ENCODE measurements at places on chromosomes 11 and 22. TPM values are rescaled to one million over a fixed set of nuclear protein-coding genes. Genes with fewer than 3 reads are reported as not detected.

The OPCML gene
- total RNA-seq = 0.08 TPM

The KCNQ1OT1 gene
- total RNA-seq = 2.1 TPM

The KCNE3 gene
- 0.15 TPM for total RNA-seq

The ATP5MG gene
- 126 TPM for total RNA-seq

The PKP3 gene
- 0.12 TPM for total RNA-seq

The SLC37A4 gene
- total RNA-seq = 9.7 TPM

The ASCL2 gene
- not detected for total RNA-seq

The DNAJB7 gene
- total RNA-seq = not detected

The DESI1 gene
- total RNA-seq = 12.7 TPM

The APOA4 gene
- total RNA-seq = not detected

The WNT11 gene
- total RNA-seq = 0.75 TPM

The KRTAP5-1 gene
- not detected for total RNA-seq

The F2 gene
- not detected for total RNA-seq

The DUSP8 gene
- not detected for total RNA-seq

The TIMP3 gene
- total RNA-seq = 62.1 TPM

The HORMAD2 gene
- total RNA-seq = not detected

The SCGB1D4 gene
- not detected for total RNA-seq

The RHOD gene
- 19.6 TPM for total RNA-seq

The MPZL2 gene
- 0.08 TPM for total RNA-seq

The PKDREJ gene
- not detected for total RNA-seq

The OR8G1 gene
- total RNA-seq = not detected

The C1QTNF5 gene
- 11.6 TPM for total RNA-seq

The GAB4 gene
- total RNA-seq = not detected

The RIBC2 gene
- total RNA-seq = 0.12 TPM

The TAF1D gene
- total RNA-seq = 147 TPM

The C2CD3 gene
- 8.0 TPM for total RNA-seq

The C1QTNF4 gene
- total RNA-seq = 0.08 TPM

The TMEM80 gene
- 5.7 TPM for total RNA-seq

The BTG4 gene
- total RNA-seq = not detected

The SAA4 gene
- not detected for total RNA-seq

The PLEKHA7 gene
- total RNA-seq = not detected

The TLCD5 gene
- 4.7 TPM for total RNA-seq

The LMO2 gene
- total RNA-seq = 2.1 TPM

The COPB1 gene
- total RNA-seq = 296 TPM

The CNIH2 gene
- total RNA-seq = not detected

The GAL gene
- total RNA-seq = 0.23 TPM

The MAP6 gene
- 1.2 TPM for total RNA-seq

The MMP11 gene
- 11.0 TPM for total RNA-seq

The OR8H3 gene
- total RNA-seq = not detected

The RPL27A gene
- total RNA-seq = 1,351 TPM

The FAT3 gene
- 0.08 TPM for total RNA-seq

The PANX3 gene
- total RNA-seq = not detected

The THY1 gene
- total RNA-seq = 7.3 TPM

The ABCC8 gene
- not detected for total RNA-seq

The NAALADL1 gene
- 13.1 TPM for total RNA-seq

The CCDC82 gene
- total RNA-seq = 10.9 TPM

The EFCAB6 gene
- total RNA-seq = 1.1 TPM

The BEST1 gene
- total RNA-seq = 0.60 TPM

The WT1 gene
- total RNA-seq = 0.15 TPM

The CCDC15 gene
- total RNA-seq = 0.23 TPM

The ANO1 gene
- 5.3 TPM for total RNA-seq

The HTR3B gene
- not detected for total RNA-seq

The PATE1 gene
- not detected for total RNA-seq

The TEX12 gene
- 0.15 TPM for total RNA-seq

The CCDC73 gene
- total RNA-seq = not detected
